Activated gamma-delta T cell treated with anti-CD3 and anti-CD28 coated beads, Interleukin-2, amount 50 U/mL, for 16 hours (primary cell): ENCODE measurements at places on chromosomes 3 and 15.

DNA sequence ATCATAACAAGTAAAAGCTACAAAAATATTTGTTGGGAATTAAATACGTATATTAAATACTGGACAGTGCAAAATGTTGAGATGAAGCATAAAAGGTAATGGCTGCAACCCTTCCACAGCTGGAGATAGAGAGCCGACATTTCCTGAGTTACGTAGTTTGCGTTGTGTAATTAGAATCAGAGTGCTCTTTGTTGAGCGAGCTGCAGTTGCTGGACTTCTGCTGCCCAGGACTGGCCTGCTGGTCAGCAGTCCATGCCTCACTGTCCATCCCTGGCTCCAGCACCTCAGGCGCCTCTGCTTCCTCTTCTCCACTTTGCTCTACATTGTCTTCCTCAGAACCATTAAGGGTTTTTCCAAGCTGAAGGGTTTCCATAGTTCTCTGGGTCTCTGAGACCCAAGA is 28.4 kb upstream of the SHC4 start:
- DNase-seq, result no peak

GRCh38 chr15:45393851-45394250 is 15.5 kb upstream of the GATM start:
- no peak for DNase-seq

DNA sequence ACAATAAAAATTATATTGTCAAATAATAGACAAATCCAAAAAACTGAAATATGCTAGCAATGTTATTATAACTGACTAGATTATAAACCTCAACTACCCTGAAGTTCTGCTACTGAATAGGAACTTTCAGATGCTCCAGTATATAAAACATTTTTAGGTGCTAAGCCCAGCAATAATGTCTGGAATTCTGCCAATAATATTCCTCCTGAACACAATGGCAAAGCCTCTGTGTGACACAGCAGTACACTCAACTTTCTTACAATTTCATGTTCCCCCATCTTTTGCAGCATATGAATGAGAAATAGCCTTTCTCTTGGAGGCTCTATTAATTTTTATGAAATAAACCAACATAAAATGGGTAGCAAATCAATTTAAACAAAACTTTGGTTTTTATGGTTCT is 29.5 kb downstream of the ATOSA start:
- DNase-seq, result no peak

- no peak for DNase-seq
Measured at GRCh38 chr15:75736256-75736655, 23.6 kb upstream of the CSPG4 start.

DNA sequence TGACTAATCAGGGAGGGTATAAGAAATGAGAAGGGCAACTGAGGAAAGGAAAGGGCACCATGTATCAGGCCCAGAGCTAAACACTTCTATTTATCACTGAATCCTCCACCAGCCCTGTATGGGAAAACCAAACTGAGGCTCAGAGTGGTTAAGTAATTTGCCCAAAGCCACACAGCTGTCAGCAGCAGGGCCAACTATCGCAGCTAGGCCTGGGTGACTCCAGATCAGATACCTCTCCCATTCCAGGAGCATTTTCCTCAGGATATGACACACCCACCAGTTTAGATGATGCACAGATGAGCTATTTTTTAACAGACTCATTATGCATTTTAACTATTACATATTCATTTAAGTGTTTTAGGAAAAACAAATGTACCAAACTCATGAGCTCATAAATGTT is 14.5 kb downstream of the NUP210 start:
- DNase-seq, result no peak

- DNase-seq, result no peak
Measured at GRCh38 chr15:44713006-44713966, 2.0 kb downstream of the B2M start.
